Right ventricle myocardium superior (tissue), 1 donor: ENCODE measurements at places on chromosomes 2 and 18.

GRCh38 chr2:218432676-218433365, 13.9 kb downstream of the VIL1 start:
- no peak for DNase-seq

DNA sequence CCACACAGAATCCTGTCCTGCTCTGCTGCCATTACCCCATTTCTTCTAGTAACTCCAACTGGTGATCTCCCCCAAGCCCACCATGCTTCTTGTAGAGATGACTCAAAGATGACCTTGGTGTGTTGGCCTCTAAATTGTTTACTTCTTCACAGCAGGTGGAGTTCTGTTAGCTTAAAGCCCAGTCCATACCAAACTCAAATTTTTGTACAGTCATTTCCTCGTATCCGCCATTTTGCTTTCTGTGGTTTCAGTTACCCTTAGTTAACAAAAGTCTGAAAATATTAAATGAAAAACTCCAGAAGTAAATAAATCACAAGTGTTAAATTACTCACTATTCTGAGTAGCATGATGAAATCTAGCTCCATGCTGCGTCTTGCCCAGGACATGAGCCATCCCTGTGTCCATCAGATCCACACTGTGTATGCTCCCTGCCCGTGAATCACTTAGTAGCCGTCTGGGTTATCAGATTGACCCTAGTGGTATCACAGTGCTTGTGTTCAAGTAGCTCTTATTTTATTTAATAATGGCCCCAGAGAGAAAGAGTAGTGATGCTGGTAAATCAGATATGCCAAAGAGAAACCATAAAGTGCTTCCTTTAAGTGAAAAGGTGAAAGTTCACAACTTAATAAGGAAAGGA, 133.3 kb upstream of the NOL4 start:
- no peak for DNase-seq

DNA sequence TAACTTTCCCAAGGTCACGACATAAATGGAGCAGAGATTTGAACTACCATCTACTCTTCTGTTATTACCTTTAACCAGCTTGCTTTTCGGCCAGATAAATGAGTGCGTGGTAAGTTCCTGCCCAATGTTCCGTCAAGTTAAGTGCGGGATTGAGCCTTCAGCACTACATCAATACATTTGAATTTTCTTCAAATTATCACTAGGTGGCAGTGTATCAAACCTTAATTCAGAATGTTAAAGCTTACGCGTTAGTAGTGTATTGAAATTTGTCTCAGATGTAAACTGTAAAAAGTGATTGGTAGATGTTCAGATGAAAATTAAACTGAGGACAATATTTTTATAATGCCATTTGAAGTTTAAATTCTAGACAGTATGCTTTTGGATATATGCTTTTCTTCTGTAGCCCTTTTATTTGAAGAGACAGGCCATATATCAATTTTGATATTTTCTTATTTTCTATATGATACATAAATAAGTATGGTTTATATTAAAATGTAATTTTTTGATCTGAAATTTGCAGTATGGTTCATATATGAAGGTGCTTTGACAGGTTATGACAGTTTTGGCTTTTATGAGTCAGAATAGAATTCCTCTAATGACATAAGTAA, 681.3 kb downstream of the ADCYAP1 start:
- DNase-seq: no peak

- no peak for DNase-seq
Observed at GRCh38 chr2:54081574-54081973, 33.8 kb upstream of the ACYP2 start.

DNA sequence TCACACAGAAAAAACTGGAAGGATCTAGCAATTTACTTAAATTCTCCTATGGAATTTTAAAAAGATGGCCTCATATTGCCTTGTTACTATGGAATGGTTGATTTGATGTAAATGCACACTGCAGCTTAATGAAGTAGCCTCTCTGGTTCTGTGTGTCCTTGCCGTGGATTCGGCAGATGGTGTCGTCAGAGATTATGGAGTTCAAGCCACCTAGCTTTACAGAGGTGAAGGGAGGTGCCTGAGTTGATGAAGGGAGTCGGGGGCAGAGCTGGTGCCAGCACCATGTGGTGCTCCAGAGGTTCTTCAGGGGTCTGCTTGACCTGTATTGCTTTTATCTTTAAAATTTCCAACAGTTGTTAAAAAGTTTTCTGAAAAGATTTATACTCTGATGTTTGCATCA, 48.8 kb downstream of the ASAP2 start:
- no peak for DNase-seq

DNA sequence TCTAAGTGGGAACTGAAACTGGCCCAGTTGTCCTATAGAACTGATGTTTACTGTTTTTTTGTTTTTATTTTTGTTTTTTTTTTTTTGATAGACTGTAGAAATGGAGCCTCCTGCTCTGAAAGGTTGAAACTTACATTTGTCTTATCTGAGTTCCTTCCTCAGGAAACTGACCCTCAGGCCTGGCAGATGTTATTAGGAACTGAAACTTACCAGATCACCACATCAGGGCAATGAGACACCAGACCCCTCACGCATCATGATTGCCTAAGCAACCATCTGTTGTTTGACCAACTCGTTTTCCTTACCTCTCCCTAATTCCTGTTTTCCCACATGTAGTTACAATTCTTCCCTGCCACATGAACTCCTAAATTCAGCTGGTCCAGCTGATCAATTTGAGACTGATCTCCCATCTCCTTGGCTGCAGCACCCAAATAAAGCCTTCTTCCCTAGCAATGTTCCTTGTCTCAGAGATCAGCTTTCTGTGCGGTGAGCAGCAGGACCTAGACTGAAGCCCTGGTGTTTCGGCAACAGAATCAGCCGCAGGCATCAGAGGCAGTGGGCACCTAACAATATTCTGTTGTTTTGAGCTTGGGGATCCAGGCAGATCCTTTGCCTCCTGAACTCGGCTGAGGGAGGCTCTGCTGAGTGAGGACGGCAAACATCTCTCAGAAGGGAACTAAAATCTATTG, 96.8 kb downstream of the MSH2 start:
- no peak for DNase-seq

GRCh38 chr18:8945514-8945913, 157.0 kb upstream of the NDUFV2 start:
- no peak for DNase-seq

DNA sequence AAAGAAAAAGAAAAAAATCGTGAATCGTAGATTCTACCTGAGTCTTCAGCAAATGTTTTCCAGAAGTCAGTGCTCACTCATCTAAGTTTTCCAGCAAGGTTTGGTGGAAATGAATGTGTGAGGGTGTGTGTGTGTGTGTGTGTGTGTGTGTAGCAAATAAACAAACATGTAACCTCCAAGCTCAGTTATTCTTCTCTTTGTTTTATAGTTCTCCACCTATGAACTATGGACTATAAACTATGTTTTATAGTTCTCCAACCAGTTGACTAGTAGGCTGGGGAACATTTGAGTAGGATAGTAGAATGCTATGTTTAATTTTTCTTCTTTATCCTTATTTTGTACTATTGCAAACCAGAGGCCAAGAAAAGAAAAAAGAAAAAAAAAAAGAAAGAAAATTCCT, 44.6 kb upstream of the SERPINE2 start:
- DNase-seq: no peak

DNA sequence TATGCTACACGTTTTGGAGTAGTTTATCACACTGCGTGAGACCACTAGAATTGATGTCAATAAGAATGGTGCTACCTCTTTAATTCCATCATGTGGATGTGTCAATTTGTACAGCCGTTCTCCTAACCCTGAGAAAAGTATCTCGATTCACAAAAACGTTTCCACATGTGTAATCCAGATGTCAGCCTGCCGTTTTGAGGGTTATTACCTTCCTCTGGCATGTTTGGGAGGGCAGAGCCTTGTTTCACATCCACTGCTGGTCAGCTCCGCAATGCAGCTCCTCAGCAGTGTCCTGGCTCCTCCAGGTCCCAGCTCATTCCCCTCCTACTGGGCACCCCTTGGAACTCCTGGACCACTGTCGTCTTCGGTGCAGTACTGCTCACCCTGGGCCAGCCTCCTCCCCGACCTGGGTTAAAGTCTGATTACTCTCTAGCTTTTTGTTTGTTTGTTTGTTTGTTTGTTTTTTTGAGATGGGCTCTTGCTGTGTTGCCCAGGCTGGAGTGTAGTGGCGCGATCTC, 34.6 kb downstream of the COPS7B start:
- DNase-seq: no peak

DNA sequence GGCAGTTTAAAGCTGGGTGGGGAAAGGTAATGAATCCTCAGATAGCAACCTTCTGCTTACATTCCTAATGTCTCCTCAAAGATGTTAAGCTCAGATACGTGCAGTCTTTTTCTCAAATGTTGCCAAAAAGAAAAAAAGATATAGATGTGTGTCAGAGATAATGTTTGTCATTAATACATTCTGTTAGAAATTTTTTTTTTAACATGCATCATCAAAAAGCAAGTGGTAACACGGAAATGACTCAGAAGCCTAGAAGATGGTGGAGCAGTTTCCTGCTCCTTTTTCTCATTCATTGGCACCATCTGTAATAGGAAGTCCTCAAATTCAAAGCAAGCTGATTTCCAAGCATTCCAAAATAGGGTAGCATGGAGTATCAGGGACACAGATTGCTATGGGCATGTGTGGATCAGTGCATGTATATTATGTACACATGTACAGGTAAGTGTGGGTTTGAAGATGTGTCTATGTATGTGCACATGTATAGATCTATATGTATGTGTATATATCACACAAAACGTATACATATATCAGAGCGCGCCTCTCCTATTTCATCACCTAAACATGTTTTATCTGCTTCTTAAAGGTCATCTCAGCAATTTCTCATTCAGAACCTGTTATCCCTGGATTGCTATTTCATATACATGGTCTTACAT, 79.9 kb upstream of the ITGB6 start:
- no peak for DNase-seq

- DNase-seq: no peak
Observed at GRCh38 chr2:75607988-75608683, 38.4 kb upstream of the MRPL19 start.

GRCh38 chr2:44166096-44166495, 2.6 kb upstream of the PPM1B start:
- no peak for DNase-seq

GRCh38 chr2:134406736-134407135, 152.9 kb downstream of the MGAT5 start:
- DNase-seq: no peak

DNA sequence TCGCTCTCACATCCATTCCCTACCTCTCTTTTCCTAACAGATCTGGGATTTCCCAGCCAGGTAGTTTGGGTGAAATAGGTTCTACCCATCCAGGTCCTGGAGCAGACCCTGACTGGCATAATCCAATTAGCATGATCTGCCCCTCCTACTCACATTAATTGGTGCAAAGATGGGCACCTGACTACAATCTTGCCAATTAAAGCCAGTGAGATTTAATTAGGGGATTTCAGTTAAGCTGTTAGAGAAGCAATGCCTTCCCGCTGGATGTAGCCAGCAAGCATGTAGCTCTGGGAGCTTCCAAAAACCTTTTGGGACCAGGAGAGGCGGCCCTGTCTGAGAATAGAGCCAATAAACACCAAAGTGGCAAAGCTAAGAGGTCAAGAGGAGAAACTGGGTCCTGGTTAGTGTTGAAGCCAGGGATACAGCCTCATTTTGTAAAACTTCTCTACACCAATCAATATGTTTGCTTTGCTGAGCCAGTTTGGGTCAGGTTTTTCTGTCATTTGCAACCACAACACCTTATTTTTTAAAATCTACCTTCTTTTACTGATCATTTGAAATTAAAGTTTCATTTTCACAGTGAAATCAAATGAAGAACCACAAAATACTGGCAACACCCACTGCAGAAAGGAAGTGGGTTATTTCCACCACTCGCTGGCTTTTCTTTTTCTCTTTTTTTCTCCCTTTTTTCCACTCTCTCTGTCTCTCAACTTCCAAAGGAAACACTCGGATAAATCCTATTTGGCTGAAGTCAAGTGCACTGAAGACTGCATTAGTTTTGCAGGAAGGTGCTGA, 3.2 kb upstream of the TTC39C start:
- no peak for DNase-seq

GRCh38 chr2:183666031-183666430, 541.8 kb downstream of the NUP35 start:
- DNase-seq: no peak

DNA sequence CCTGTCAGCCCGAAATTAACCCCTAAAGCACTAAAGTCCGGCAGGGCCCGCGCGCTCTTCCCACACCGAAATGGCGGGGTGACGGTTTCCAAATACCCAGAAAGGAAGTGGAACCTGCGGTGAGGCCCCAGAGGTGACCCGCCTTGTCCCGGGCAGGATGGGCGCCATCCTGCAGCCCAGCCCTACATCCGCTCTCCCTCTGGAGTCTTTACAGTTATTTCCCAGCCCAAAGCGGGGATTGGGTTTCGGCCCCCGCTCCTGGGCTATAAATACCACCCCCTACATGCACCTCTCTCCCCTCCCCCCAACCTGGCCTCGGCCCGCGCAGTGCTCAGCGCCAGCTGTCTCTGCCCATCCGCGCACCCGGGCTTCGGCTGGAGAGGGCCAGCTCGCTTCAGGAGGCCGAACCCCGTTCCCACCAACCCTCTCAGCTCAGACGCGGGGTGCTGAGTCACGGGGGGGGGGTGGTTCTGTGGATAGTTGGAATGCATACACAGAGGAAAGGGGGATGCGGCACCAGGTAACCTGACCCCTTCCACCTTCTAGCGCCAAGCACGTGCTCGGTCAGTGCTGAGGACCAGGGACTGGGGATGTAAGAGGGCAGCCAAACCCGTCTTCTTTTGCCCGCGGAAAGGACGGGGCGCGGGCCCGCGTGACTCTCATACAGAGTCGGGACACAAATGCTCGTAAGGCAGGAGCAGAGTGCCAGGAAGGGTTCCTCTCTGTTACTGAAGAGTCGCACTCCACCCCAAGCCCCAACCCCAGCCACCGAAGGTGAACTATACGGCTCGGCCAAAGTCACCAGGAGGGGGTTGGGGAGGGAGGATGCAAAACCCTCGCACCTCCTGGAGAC, at the start of gene TUBA4B:
Gene TUBA4B, plus strand, starts transcription at position 344 of the 853 bp plus-strand sequence. Its CDS starts 165 bp downstream, at position 509.
- peak; percentile 56 for DNase-seq

DNA sequence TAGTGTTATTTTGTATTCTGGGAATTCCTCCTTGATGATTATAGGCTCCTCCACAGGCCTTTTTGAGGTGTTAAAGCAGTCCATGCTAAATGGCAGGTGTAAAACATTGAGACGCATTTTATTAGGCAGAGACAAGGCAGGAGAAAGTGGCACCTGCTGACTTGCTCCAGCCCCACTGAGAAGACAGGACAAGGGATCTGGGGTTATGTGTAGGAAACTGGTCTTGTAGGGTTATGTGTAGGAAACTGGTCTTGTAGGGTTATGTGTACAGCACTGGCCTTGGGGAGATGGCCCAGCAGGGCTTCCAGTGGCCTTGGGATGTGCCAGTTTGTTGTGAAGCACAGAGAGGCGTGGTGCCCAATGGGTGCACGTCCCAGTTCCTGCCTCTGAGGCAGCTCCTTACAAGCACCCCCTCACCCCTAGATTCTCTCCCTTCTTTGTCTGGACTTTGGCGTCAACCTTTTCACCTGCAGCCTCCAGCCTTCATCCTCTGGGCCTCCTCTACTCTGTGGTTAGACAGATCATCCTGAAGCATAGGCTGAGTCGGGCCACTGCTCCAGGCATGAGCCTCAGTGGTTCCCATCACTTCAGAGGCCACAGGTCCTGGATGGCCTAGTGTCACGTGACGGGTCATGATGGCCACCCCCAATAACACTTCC, 921 bp upstream of the FABP1 start:
- no peak for DNase-seq

- DNase-seq: no peak
Observed at GRCh38 chr18:22827216-22827615, 105.9 kb upstream of the RBBP8 start.
